ENCODE measurements at places on chromosomes 11 and 22. TPM values are rescaled to one million over a fixed set of nuclear protein-coding genes. Genes with fewer than 3 reads are reported as not detected.

ENTHD1 gene
- not detected for polyA plus RNA-seq

DDTL gene
- 6.3 TPM for polyA plus RNA-seq

GATD1 gene
- polyA plus RNA-seq, result 43.3 TPM

DNA sequence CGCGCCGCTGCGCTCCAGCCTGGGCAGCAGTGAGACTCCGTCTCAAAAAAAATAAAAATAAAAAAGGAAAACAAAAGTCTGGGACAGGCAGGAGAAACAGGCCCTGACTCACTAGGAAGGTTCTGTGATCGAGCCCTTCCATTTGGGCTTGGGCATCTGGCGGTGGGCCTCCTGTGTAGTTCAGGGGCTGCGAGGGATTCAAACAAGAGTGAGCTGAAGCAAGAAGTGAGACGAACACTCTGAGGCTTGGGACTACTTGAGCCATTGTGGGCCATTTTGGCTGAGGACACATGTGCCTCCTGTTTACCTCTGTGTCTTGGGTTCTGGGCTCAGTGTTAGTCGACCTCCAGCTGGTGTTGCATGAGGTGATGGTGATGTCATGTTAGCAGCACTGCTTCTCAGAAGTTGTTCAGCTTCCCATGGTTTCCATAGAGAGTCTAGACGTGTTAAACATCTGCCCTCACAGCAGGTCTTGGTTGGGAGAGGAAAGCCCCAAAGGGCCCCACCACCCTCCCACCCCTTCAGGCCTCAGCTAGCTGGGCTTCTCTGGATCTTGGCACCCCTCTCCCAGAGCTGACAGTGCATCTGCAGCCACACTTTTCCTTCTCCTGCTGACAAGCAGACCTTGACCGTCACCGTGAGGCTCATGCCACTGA is 57.8 kb downstream of the MED15 start:
- no peak for DNase-seq

GRCh38 chr22:38129021-38129420 is 18.5 kb upstream of the BAIAP2L2 start:
- no peak for DNase-seq

- no peak for DNase-seq
Measured at GRCh38 chr22:38832005-38832978, 11.5 kb downstream of the NPTXR start.
